ENCODE measurements at places on chromosomes 7 and 10.

- DNase-seq, result peak; percentile 44
These were observed 166.0 kb downstream of the SNX13 start for GRCh38 chr7:17774248-17774647.

- no peak for DNase-seq
These were observed 114.5 kb downstream of the HIP1 start for GRCh38 chr7:75624134-75624832.

DNA sequence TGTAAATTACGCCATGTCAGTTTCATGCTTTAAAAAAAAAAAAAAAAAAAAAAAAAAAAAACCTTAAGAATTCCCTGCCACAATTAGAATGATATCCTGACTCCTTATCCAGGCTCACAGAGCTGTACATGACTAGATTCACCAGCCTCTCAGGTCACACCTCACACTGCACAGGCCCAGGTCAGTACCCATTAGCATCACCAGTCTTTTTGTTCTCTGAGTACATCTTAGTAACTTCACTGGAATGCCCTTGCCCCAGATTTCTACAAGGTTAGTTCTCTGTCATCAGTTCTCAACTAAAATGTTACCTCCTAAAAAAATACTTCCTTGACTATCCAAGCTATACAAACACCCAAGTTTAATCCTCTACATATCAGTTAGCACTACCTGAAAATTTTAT lies 211.0 kb downstream of the LRRN3 start:
- DNase-seq, result no peak

DNA sequence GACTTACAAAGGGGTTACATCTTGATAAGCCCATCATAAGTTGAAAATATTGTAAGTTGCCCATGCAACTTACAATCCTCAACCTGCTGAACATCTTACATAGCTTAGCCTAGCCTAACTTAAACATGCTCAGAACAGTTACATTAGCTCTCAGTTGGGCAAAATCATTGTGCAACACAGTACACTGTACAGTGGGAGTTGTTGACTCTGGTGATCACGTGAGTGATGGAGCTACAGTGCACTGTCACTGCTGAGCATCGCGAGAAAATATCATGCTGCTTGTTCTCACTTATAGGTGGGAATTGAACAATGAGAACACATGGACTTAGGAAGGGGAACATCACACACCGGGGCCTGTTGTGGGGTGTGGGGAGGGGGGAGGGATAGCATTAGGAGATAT lies 214.9 kb upstream of the ZMIZ1 start:
- no peak for DNase-seq

DNA sequence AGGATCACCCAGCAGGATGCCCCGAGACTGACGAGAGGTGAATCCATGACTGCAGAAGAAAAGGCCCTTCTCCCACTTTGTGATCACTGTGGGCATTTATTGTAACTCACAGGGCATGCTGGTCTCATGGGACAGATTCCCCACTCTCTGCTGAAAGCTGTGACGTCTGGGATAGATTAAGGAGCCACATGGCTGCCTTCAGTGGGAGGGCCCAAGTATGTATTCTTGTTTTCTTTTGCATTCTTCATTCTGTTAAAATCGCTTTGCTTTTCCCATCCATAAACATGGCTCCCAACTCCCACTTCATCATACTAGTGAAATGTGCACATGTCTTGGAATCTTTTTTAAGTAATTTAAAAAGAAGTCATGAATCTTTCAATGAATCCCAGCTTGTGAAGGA lies 67.2 kb downstream of the FAM107B start:
- no peak for DNase-seq

DNA sequence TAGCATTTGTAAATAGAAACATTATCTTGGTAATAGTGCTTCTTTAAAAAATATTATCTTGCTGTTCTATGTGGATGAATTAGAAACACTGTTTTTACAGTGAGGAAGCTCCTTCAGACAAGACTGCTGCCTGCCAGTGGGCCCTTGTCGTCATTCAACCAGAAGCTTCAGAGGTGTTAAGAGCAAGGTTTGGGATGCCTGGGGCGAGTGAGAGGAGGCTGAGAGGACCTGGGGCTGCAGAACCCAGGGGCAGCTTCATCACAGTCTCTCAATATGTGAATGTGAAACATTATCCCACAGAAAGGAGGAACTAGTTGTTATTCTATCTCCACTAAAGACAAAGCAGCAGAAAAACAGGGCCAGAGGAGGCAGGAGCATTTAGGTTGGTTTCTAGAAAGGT lies 8.1 kb downstream of the PLPP4 start:
- DNase-seq, result no peak

- DNase-seq, result no peak
These were observed at the start of gene INHBA for GRCh38 chr7:41702635-41703371. INHBA (minus strand) TSS chr7:41703090; CDS start chr7:41700374, 2,716 bp downstream.

GRCh38 chr10:50990568-50991455 lies 83.5 kb upstream of the PRKG1 start:
- no peak for DNase-seq

DNA sequence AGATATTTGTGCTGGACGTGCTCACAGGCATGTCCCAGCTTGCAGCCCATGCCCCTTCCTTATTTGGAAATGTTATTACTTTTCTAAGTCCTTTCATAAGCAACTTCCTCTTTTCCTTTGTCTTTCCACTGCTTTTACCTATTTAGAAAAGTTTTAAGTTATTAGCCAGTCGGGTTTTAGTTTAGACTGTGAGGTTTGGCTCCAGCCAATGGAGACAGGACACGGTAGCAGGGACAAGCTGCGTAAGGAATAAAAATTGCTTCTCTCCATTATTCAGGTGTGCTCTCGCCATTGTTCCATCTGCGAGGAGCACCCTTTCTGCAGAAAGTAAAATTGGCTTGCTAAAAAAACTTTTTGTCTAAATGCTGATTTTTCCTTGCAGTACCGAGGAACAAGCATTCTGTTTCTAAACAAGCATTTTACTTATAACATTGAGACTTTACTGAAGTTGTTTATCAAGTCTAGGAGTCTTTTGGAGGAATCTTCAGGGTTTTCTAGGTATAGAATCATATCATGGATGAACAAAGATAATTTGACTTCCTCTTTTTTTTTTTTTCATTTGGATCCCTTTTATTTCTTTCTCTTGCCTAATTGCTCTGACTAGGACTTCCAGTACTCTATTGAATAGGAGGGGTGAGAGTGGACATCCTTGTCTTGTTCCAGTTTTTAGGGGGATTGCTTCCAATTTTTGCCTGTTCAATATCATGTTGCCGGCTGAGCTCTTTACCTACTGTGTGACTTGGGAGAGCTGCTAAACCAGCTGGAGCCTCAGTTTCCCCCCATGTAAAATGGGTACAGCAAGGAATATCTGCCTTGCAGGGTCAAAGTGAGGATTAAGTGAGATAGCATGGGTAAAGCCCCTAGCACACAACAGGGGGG lies 63.8 kb downstream of the ALOX5 start:
- DNase-seq, result no peak
